ENCODE measurements at places on chromosomes 5 and 9.

- DNase-seq: no peak
Measured at GRCh38 chr5:32233220-32233695, 59.1 kb upstream of the GOLPH3 start.

- no peak for DNase-seq
Measured at GRCh38 chr5:922436-923280, 30.0 kb downstream of the TRIP13 start.

GRCh38 chr5:157665467-157666070 lies 5.8 kb upstream of the C5orf52 start:
- no peak for DNase-seq

DNA sequence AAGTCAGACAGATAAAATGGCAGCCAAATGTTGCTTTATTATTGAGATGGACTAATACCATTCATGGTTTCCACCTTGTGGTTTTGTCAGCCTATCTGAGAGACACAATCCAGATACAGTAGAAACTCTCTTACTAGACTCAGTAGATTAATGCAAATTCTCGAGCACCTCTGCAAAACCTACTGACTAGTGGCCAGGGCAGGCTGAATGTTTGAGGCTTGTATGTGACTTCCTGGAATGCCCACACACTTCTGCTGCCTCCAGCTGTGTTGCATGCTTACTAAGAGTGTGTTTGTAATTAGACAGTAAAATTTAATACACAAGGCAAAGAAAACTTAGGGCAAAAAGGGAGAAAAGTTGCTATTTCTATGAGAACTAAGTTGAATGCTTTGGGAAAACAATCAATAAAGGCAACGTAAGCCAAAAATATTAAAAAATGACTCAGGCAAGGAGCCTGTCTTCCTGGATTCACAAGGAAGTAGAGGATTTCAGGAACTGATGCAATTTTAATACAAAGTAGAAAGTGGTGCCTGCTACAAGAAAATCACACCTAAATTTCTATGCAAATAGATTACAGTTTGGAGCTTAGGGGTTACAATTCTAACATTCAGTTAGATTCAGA lies 30.2 kb upstream of the CCNG1 start:
- DNase-seq: no peak

DNA sequence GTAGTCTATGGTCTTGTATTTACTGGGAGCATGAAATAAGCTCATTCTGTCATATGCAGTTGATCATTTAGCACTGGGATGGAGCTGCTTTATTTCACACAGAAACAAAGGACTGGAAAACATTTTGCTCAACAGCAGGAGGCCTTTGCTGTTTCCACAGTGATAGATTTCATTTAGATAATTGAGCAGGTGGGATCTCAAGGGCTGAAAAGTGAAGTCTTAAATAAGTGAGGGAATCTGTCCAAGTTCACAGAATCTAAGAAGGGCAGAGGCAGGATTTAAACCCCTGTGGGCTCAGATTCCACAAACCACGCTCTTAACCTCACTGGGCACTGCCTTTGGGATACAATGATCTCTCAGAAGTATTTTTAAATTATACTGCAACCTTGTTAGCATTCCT lies 47.8 kb downstream of the PRLR start:
- no peak for DNase-seq

DNA sequence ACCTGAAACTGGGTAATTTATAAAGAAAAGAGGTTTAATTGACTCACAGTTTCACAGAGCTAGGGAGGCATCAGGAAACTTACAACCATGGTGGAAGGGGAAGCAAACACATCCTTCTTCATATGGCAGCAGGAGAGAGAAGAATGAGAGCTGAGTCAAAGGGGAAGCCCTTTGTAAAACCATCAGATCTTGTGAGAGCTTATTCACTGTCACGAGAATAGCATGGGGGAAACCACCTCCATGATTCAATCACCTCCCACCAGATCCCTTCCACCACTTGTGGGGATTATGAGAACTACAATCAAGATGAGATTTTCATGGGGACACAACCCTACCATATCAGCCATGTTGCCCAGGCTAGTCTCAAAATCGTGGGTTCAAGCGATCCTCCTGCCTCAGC lies 143.4 kb downstream of the FGF18 start:
- no peak for DNase-seq

DNA sequence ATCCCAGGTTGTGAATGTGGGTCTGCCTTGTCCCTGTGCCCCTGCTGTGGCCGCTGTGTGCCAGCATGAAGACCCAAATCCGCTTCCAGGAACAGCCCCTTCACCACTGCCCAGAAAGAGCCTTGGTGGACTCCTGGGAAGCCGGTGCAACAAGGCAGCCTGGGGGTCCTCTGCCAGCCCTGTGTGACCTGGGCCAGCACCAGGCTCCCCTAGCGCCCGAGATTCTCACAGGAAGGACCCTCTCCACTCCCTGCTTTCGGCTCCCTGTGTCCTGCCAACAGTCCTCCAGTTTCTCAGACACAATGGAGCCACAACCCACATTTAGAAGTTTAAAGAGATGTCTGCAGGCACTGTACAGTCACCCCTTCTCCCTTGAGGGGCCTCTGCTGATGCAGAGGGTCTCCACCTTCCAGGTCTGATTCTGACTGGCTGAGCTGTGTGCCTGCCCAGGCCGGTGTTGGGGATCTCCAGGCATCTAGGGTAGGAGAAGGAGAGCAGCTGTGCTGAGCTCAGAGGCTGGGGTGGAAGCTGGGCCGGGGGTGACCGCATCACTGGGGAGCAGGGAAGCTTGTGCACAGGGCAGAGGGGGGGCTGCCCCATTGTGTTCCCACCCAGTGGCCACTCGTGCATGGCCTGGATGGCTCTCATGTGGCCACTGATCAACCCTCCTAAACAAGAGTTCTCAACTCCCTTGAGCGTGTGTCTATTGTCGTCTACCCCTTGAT lies 174.0 kb downstream of the IRX2 start:
- DNase-seq: no peak

DNA sequence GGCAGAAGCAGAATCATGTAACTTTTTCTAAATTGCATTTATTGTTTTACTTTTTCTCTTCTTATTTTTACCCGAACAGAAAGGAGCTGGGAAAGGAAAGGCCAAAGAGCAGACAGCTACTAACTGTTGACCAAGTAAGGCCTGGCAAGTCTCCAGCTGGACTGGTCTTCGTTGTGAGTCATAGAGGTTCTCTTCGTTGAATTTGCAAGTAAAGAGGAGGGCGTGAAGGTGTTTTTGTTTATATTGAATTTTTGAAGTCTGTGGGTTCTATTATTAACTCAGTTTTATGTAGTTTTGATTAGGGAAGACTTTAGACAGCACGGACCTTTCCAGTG lies 416.5 kb upstream of the CCNH start:
- DNase-seq: peak; percentile 53

DNA sequence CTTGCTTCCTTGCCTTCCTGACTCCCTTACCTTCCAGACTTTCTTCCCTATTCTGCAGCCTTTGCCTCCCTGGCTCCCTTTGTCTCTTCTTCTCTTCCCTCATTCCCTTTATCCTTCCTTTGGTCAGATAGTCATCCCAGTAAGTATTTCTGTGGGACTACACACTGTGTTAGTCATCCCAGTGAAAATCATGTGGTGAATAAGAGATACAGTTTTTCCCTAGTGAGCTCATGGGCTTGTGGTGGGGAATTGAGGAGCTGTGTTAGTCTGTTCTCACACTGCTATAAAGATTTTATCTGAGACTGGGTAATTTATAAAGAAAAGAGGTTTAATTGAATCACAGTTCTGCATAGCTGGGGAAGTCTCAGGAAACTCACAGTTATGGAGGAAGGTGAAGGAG lies 109.8 kb upstream of the EDIL3 start:
- DNase-seq: no peak

DNA sequence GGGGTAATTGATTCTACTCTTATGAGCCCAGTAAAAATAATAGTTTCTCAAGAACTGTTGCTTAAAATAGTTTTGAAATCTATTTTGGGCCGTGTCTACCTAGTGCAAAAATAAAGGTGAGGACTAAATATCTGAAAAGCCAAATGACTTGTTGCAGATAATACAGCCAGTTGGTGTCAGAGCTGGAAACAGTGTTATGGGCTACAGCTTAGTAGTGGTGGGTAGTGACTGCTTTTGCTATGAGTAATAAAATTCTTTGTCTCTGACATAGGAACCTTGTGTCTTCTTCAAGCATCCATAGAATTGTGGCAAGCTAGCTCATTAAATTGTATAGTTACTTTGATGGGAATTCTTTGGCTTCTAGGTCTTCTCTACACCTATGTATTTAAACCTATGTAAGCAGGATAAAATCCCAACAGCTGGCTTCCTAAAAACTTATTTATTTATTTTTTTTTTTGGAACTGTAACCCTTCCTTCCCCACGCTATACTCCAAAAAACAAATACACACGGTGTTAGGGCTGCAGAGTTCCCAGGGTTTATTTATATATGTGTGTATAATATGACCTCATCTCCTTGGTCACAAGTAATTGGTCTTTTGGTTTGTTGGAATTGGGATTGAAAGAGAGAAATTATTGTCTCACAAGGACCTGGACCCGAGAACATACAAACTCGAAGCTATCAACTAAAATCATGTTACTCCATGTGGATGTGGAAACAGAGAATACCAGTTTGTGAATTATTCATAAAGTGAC lies 138.0 kb downstream of the NUDT12 start:
- DNase-seq: no peak

DNA sequence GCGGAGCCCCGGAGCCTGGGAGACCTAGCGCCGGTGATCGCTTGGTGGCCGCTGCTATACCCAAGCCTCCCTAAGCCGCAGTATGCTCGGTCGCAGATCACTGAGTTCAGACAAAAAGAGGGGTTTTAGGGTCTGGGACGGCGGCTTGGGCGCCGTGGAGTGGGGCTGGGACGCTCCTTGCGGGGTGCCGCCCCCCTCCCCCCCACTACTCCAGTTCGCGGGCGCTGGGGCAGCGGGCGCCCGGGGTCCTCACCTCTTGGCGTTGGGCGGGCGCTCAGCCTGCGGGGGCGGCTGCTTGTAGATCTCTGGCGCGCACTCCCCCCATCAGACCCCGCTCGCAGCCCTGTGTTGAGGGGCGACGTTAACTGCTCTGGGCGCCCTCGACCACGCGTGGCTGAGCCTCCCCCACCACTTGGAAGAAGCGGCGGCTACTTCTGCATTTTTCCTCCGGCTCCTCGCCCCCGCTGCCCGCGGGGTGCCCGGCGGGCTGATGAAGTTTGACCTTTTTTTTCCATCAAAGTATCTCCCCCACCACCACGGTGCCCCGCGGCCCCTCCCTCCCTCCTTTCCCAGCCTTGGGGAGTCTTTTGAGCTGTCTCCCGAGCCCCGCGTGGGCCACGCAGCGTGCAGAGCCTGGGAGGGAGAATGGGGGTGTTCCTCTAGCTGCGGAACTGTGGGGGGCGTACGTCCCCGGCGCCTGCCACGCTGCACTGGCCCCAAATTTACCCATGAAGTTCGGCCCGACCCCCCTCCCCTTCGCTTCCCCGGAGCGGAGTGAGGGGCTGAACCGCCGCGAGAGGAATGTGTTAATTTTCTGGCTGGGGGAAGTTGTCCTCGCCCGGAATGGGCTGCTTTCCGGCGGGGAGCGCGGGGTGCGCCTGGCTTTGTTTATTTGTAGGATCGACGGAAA lies 1.2 kb downstream of the CXXC5 start:
- no peak for DNase-seq

- no peak for DNase-seq
Measured at GRCh38 chr5:120479066-120479465, 15.0 kb downstream of the PRR16 start.

- no peak for DNase-seq
Measured at GRCh38 chr9:105355781-105356180, 92.1 kb upstream of the FSD1L start.

DNA sequence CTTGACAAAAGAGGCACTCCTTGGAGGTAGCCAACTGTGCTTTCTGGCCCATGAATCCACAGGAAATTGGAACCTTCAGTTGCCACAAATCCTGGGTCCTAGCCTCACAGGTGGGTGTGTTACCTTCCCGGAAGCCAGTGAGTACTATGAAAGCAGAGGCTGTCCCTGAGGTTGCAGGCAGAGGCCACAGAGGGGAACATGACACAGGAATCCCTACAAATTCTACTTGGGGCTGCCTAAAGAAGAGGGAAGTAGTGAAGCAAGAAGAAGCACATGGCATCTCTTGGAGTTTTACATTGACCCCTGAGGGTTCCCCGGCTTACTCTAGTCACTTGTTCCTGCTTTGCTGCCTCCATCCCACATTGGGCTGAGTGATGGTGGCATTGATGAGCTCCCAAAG lies 2.6 kb downstream of the SLC22A5 start:
- DNase-seq: no peak

- no peak for DNase-seq
Measured at GRCh38 chr5:122267185-122267584, 44.9 kb upstream of the SNCAIP start.

GRCh38 chr9:19050637-19051591 lies 1.7 kb downstream of the RRAGA start:
- DNase-seq: no peak

GRCh38 chr5:34622098-34622400 lies 34.1 kb upstream of the RAI14 start:
- DNase-seq: no peak

DNA sequence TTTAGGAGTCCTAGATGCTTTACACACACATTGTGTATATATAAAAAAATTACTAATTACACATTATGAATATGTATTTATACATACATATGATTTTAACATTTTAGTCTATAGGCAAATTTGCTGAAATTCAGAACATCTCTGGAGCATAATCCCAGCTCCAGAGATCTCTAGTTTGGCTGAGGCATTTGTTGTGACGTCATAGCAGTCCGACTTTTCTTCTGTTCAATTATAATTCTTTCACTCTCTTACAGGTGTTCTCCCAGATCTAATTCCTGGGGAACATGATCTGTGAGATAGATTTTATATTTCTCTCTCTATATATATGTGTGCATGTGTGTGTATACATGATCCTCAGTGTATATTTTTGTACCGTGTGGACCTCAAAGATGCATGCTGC lies 1876.2 kb downstream of the EFNA5 start:
- DNase-seq: no peak

GRCh38 chr5:112436144-112436543 lies 17.1 kb upstream of the EPB41L4A start:
- no peak for DNase-seq
